NCI-H345 (cell line): ENCODE measurements at places on chromosomes 11 and 22.

DNA sequence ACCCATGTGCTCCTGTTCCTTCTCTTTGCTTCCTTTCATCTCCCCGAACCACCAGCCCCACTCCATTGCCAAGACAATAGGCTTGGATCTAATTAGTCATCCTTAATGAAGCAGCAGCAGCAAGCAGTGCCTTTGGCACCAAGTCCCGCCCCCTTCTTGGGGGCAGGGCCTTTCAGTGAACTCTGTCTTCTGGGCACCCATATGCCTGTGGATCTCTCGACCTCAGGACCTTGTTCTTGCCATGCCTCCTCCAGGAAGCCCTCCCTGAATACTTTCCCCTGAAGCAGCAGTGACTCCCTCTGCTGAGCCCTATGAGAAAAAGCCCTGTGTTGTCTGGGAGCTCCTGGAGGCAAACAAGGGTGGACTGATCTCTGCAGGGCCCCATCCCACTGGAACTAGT lies 32.1 kb downstream of the ARHGEF17 start:
- no peak for DNase-seq

- no peak for DNase-seq
These were observed 4.0 kb downstream of the LRP4 start for GRCh38 chr11:46914363-46914762.

DNA sequence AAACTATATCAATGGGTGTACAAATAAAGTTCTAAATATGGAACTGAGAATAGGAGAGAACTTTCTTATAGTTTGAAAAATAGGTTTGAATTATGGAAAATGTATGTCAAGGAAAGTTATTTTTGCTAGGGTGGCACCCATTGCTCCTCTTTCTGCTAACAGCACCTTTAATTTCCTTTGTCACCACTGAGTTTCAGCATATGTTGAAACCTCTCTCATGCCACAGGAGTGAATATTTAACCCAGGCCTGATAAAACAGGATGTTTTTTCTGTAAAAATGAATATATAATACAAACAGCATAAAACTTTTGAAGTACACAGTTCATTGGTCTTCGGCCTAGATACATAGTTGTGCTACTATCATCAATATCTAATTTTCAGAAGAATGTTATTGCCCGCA lies 385.5 kb upstream of the ANO5 start:
- no peak for DNase-seq

DNA sequence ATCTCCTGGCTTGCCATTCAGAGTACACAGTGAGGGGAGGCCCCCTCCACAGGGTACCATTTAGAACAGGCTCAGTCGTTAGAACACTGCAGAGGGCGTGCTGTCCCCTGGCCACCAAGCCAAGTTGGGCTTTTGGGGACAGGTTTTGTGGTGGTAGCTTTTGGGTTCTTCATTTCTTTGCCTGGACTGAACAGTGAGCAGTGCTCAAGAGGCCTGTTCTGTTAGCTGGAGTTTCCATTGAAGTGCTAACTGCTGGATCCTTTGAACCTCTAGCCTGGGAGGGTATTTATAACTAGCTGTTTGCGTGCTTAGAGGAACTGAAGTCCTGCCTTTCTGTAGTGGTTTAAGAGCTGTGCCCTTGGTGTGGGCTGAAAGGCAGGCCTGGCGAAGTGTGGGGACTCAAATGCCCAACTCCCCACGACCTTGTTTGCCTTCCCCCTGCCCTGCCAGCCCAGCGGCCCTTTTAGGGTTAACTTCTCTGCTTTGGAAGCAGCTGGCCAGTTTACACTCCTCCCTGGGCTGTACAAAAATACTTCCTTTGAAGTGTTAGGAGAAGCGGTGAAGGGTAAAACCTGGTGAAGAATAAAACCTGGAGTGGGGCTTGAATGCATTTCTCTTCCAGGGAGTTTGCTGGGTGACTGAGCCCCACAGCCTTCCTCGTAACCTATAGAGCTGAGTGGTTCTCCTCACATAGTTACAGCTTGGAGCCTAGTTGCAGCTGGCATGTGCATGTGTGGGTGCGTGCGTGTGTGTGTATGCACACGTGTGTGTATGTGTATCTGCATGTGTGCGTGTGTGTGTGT lies 34.6 kb downstream of the ZNRF3 start:
- peak; percentile 28 for DNase-seq

DNA sequence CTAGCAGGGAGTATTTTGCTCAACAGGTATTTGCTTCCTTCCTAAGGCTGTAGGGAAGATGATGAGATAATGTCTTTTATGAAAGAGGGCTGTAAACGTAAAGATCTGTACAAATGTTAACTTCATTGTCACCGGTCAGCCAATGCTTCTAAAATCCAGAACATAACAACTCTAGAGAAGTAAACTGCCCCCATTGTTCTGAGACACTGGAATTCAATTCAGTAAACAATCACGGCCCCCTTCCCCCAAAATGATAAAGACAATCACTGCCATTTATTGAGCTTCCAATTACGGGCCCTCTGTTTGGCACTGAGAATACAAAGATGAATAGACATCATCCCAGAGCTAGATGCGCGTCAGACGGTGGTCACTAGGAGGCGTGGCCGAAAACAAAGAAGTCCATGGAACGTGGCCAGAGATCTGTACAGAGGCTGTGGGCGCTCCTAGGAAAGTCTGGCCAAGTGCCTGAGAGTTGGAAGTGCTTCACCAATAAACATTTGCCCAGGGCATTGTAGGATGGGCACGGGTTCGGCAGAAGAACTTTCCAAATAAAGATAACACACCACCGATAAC lies 576 bp downstream of the TMEM258 start:
- DNase-seq: peak; percentile 35

DNA sequence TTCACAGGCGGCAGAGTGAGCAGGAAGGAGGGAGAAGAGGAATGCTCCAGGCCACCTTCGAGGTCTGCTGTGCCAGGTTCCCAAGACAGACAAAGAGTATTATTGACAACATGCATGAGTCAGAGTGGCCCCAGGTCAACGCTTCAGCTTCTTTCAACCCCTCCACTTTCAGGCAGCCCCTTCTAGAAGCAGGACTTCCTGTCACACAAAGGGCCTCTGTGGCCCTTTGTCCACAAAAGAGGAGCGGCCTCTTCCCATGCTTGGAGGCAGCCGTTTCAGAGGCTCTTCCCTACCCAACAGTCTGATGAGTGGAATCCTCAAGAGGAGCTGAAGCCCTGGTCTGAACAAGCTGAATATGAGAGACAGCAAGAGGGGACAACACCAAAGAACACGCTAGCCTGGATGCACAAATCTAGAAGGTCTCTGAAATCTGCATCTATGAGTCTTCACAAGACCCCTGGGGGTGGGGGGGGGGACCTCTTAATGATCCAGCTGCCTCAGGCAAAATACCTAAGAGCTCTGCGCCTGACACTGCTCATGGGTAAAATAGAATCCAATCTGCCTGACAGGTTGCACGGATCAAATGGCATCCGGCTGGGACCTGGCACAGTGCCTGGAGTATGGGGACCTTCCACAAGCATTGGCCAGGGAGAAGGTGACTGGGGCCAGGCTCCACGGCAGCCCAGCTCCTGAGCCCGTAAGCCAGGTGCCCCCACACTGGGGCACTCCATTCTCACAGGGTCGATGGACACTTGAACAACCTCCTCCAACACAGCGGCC lies 67.5 kb downstream of the PACSIN2 start:
- DNase-seq: peak; percentile 59

DNA sequence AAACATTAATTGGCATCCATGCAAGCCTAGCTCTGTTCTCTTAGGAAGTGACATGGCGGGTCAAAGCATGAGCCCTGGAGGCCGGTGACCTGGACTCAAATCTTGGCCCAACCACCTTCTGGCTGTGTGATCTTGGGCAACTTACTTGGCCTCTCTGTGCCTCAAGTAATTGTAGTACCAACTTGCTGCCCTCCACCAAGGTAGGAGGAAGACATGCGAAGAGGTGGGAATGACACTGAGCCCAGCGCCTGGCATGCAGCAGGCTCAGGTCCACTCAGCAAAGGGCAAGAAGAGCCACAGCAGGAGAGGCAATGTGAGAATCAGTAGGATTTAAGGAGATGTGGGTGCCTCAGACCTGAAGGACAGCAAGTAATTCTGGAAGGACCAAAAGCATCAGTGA lies 59.6 kb upstream of the SLC22A12 start:
- no peak for DNase-seq

GRCh38 chr11:1949302-1949701 lies 2.2 kb downstream of the MRPL23 start:
- no peak for DNase-seq

- DNase-seq: no peak
These were observed at the start of gene TEX54 for GRCh38 chr11:62832336-62833234. Gene TEX54 (minus strand): TSS chr11:62832841.

GRCh38 chr11:100269516-100269915 lies 417.6 kb upstream of the ARHGAP42 start:
- no peak for DNase-seq

- no peak for DNase-seq
These were observed at the start of gene SHISA8 for GRCh38 chr22:41915035-41915785. Gene SHISA8 (minus strand): TSS chr22:41915074. CDS start chr22:41914667, 407 bp downstream.

DNA sequence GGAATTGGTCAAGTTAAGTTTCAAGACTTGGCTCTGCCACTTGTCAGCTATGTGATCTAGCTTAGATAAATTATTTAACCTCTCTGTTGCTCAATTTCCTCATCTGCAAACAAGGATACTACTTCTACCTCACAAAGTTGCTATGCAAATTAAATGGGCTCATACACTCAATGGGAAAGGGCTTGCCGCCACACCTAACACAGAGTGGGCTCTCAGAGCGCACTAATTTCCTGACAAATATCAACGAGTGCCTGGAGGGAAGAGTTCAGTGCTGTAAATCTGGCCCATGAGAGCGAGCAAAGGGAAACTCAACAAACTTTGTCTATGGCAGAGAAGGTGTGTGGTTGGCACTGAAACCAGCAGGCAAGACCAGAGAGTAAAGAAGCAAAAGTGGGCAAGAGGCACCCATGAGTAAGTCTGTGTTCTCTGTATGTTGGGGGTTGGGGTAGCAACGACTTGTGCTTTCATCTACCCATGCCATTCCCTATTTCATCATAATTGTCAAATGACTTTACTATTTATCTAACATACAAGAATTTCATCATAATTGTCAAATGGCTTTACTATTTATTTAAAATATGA lies 60.7 kb upstream of the PHF21A start:
- DNase-seq: no peak

DNA sequence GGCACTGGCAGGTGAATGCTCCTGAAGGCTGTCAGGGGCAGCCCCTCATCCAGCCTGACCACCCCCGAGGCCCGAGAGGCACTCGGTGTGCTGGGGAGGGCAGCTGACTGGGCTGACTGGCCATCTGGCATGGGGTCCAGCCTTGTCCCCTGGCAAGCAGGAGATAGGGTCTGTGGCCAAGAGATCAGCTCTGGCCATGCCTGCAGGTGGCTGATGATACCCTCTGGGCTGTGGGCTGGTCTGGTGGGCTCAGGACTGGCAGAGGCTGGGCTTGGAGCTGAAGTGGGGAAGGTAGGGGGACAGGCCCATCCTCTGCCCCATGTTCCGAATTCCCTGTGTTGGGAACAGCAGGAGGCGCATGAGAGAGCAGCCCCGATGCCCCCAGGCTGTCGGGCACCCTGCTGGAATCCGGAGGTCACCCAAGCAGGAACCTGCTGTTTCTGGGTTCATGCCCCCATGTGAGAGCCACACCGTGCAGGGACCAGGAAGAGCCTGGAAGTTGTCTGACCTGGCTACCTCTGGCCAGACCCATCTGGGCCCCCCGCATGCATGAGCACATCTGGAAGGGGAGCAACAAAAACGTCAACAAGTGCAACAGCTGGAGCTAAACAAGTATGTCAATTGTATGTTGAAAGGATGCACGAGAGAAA lies 527.0 kb downstream of the TBC1D22A start:
- no peak for DNase-seq

- DNase-seq: no peak
These were observed 211.0 kb downstream of the GRIK4 start for GRCh38 chr11:120722524-120722923.

DNA sequence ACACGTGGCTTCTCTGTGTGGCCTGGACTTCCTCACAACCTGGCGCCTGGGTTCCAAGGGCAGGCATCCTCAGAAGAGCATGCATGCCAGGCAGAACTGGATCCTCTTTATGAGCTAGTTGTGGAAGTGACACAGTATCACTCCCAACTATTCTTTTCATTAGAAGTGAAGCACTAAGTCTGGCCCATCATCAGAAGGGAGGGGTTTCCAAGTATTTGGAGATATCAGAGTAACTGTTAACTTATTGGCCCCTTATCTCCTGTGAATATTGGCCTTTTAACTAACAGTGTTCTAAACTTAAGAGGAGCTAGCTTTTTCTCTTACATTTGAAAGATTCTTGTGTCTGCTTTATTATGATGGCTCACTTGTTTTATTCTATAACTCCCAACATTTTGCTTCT lies 35.5 kb downstream of the FDX1 start:
- DNase-seq: no peak

DNA sequence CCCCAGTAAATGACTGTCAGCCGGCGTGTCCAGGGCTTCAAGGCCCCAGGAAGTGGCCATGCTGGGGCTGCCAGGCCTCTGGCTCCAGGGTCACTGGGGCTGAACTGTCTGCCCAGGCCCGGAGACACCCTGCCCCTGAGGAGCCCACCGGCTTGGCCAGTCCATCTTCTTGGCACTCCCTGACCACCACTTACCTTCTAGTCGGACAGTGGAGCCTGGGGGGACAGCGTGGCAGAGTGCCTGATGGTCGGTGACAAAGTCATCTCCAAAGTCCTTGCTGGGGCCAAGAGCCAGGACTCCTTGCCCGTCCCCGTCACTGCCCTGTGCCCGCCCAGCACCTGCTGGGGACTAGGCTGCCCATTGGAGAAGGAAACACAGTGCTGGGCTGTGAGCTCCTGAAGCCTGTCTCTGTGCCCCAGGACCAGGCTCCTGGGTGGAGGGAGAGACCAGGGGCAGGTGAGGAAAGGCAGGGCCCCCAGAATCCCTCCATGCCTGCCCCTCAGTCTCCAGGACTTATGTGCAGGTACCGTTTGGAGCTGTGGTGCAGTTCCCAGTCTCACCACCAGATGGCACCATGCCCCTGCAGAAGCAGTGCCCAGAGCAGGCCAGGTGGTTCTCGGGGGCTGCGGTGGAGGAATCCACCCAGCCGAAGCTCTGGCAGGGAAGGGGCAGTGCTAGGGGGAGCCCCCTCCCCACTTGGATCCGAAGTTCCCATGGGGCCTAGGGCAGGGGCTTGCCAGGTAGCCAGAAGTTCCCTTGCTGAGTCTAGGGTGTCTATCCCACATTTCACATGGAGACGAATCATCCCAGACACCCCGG lies 6.0 kb upstream of the CCDC188 start:
- DNase-seq: peak; percentile 70

GRCh38 chr11:4025967-4026324 lies 68.7 kb upstream of the RRM1 start:
- DNase-seq: no peak
